ENCODE measurements at places on chromosomes 2 and 18.
A peak's percentile ranks its signal among the peaks of the same experiment; 100 is the strongest.

DNA sequence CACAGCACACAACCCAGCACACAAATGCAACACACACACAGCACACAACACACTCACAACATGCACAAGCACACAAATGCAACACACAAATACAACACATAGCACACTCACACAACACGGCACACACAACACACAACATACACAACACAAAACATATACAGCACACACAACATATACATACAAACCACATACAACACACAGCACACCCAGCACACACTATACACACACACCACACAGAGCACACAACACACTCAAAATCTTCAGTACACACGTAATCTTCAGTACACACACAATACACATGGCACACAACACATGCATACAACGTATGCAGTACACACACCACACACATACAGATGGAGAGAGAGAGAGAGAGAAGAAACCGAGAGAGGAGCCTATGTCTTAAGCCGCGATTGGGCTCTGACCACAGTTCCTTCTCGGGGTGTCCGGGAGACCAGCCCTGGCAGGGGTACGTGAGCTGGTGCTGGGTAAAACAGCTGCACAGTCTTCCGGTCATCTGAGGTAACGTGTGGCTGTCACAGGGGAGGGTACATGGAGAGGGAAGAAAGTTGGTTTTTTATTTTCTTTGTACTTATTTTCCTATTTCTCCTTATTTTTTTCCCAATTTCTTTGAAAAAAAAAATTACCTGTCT is 25.1 kb downstream of the POU3F3 start:
- no peak for DNase-seq

GRCh38 chr2:23497536-23497935 is 112.6 kb downstream of the KLHL29 start:
- no peak for DNase-seq

- no peak for DNase-seq
Measured at GRCh38 chr18:44107187-44107586, 573.5 kb upstream of the SETBP1 start.

- no peak for DNase-seq
Measured at GRCh38 chr2:109434351-109434750, 179.4 kb downstream of the SEPTIN10 start.

DNA sequence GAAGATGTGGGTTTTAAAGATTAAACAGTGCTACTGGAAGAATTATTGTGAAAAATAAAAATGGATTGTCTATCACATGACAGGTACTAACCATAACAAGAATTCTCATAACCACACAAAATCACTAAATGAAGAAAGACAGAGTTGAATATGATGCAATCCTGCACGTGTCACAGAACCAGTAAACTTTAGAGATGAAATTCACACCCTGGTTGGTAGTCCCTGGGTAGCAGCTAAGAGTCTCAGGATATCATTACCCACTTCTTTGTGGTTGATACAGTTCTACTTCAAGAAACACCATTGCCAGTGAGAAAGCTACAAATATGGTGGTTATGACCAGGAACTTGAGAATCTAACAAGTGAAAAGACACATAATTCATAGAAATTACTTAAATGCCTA is 450.2 kb downstream of the ERBB4 start:
- no peak for DNase-seq

GRCh38 chr2:174331595-174332216 is 3.0 kb upstream of the SP9 start:
- no peak for DNase-seq

DNA sequence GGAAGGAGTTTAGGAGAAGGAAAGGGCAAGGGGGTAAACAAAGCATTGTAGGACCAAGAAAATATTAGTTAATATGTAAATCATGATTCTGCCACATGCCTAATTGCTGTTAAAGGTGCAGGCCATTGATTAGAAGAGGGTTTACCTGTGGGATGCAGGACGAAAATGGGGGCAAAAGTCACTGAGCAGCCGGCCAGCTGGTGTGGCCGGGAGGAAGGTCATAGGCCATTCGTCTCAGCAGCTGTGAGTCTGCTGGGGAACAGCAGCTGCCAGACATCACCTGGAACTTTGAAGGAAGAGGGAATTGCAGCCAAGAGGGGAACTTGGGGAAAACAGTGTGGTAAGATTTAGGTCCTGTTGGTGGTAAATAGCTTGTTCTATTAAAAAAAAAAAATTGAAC is 184.4 kb downstream of the DYSF start:
- no peak for DNase-seq

GRCh38 chr2:108125581-108125980 is 114.2 kb upstream of the SULT1C3 start:
- DNase-seq = no peak

GRCh38 chr2:220785178-220785577 is 786.9 kb downstream of the EPHA4 start:
- no peak for DNase-seq

GRCh38 chr18:32695534-32695933 is 77.3 kb downstream of the KLHL14 start:
- DNase-seq = no peak

DNA sequence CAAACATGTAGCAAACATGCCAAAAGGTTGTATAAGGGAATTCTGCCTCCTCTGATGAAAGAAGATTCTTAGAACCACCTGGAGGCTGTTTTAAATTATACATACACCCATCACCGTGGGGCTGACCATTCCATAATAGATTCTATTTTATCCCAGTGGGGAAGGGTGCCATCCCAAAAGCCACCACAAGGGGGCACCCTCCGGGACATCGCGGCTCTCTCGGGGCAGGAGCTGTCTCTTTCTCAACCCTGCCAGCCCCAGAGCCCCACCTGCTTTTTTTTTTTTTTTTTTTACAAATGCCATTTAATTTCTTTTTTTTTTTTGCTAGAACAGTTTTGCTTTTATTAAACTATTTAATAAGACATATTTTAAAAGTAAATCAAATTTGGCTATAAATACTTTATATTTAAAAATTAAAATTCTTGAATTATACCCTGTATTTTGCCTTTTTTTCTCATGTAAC is 8.6 kb upstream of the MTCL1 start:
- peak; percentile 54 for DNase-seq

DNA sequence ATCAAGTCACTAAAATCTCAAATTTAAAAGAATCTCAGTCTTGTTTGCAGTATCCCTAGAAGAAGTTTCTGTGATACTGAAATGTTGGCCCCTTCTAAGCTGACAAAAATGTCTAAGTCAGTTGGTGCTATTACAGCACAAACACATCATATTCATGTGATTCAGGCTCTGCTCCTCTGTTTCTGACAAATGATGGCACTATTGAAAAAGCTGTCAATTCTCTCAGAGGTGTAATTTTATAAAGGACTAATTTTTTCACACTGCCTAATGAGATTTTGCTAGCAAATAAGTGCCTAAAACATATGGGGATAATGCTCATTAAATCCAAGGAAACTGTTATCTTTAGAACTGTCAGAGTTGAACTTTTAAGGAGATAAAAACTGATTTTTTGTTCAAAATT is 445.9 kb downstream of the DSC3 start:
- no peak for DNase-seq

DNA sequence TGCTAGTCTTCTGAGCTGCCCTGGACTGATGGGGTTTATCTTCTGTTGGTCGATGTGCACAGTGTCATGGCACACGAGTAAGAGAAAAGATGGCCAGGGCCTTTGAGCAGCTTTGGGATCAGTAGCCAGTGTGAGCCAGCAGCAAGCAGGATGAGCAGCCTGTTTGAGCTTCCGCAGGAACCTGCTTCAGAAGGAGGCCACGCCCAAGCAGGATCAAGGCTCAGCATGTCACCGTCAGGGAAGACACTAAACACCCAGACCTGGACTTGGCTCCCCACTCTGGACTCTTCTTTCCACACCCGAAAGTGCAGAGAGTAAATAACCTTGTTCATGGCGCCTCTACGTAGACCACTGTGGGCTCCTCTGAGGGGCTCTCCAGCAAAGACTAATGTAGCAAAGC is 25.2 kb upstream of the ASB1 start:
- no peak for DNase-seq

DNA sequence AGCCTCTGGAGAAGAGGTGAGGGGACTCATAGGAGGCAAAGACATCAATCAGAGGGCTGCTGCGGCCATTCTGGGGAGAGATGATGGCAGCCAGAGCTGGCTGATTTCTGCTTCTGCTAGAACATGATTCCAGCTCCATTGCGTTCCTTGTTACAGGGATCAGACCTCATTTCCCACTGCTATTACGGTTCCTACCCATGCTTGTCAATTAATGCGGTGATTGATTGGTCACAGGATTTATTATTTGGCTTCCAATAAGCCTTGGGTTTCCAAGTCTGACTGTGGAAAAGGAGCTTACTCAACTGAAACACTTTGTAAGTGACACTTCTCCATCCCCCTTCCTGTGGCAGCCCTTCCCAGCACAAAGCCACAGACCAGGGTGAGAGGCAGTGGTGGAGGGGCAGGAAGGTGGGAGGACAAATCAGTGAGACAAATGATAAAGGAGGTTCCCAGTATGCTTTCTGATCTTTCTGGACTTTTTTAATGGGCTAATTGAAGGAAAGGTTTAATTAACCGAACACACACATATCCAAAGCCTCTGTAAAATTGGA is 26.8 kb upstream of the CTLA4 start:
- DNase-seq = no peak

- no peak for DNase-seq
Measured at GRCh38 chr2:67277450-67277849, 119.7 kb upstream of the ETAA1 start.

- no peak for DNase-seq
Measured at GRCh38 chr2:215903203-215903602, 110.1 kb downstream of the MREG start.

DNA sequence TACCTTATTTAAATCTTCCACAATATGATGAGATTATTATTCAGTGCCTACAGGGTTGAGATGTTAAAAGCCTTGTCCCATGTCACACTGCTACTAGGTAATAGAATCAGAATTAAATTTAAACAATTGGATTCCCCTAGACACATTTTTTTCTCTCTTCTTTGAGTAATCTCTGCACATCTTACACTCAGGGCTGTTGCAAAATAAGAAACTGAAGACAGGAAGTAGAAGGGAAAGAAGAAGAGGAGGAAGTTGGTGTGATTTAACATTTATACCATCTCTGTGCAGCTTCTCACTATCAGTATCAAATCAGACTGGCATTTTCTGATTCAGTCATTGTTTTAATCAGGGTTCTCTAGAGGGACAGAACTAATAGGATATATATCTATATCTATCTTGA is 677.6 kb downstream of the IRS1 start:
- no peak for DNase-seq

DNA sequence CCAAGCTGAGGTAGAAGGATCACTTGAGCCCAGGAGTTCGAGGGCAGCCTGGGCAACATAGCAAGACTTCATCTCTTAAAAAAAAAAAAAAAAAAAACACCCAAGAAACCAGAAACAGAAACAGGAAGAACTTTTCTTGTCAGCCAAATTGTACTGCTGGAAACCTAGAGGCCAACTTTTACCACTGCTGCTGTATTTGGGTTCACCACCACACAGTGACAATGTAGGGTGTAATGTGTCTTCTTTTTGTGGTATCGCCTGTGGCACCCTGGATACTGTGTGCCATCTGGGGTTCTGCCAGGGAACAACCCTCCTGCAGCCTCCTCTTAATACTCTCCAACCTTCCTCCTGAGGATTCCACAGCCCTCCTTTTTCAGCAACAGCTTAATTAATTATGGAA is 72.6 kb downstream of the STK39 start:
- no peak for DNase-seq

DNA sequence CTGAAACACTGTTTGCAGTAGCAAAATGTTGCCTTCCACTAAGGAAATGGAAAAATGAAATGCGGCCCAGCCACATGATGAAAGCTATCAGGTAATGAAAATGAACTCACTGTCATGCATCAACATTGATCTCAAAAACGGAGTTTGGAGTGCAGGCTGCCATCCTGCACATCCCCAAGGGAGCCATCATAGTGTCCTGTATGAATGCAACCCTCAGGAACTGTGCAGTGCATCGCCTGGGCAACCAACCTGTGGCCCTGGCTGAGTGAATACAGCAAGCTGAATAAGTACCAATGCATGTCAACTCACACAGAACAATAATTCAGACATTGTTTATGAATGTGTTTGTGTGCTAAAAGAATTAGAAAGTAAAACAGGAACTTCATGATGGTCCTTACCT is 23.1 kb upstream of the TXNDC2 start:
- DNase-seq = no peak

- DNase-seq = peak; percentile 17
Measured at GRCh38 chr2:202178346-202178958, 59.9 kb downstream of the SUMO1 start.
